ENCODE measurements at places on chromosomes 7 and 10.

GRCh38 chr10:119518176-119518575 is 24.3 kb downstream of the RGS10 start:
- DNase-seq, result no peak

DNA sequence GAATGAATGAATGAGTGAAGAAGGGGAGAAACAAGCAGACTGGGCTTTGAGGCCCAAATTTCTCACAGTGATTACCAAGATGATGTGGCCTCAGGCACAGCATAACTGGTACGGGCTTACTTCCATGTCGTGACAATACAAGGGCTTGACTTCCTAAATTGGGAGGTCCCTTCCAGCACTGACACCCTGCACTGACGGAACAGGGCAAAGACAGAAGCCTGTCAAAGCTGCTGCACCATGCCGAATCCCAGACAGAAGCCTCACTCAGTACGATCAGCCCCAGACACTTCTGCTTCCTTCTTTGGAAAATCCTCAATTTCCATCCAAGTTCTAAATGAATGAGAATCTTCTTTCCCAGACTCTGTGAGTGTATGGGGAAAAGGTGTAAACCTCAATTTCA is 51.9 kb downstream of the GNA12 start:
- DNase-seq, result no peak

DNA sequence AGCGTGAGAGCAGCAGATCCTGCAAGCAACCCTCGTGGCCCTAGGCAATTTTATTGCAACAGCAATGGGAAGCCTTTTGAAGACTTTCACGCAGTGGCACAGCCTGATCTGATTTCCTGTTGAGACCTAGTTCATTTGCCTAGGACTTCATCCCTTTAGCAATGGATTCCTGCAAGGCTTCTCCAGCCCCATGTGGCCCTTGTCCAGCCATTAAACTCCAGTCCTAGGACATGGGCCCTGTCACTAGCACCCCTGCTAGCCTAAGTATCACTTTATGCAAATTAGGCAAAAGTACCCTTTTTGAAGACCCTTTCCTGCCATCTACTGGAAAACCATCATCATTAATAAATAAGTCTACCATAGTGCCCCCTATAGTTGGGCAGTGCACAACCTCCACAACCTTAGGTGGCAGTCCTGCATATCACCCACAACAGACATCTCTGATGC is 379.4 kb downstream of the GALNT17 start:
- no peak for DNase-seq

DNA sequence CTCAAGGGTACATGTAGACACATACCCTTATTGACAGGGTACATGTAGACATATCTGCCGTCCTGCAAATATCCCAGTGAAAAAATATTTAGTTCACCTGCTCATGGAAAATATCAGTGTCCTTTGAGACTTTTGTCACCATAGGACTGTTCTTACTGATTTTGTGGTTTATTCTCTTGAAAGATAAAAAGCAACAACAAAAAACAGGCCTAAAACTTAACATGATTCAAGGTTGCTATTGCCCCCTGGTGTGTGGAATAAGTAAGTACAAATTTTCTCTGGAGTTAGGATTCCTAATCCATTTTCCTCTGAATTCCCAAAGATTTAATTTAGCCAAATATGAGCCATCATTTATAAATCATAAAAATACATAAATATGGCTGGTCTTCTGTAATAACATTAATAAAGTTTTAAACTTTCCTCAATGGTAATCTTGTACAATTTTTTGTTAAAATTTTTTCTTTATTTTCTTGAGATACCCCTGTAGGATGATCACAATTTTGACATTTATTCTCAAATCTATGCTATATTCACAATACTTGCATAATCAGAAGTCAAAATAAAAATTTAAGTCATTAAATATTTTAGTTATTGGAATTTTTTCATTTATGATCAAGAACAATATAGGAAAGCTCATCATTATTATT is 741.4 kb upstream of the POT1 start:
- DNase-seq, result no peak

DNA sequence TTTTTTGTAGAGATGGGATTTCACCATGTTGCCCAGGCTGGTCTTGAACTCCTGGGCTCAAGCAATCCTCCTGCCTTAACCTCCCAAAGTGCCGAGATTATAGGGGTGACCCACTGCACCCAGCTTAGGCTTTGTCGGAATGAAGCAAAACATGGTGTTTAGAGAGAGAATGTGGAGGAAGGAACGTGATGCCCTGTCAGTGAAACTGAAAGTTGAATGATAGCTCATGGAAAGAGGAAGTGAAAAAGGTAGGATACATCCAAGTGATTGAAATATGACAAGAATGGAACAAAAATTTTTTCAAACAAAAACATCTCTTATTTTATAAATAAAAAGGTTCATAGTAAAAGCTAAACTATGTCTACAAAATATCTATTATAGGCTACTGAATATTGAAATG is 5.9 kb downstream of the AKAP9 start:
- no peak for DNase-seq

DNA sequence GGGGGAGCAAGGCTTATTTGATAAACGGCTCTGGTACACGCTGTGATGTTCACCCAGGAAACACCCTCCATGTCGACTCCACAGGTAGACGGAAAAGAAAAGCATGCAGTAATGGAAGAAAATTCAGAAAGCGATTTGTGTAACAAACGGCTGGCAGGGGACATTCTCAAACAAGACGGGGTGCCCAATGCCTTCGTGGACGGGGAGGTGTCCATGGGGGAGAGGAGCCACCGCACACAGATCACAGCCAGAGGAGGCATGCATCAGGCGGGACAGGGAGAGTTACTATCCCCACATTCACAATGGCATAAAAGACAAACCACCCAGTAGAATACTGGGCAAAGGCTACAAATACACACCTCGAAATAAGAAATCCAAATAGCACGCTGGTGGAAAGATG is 20.1 kb downstream of the CNPY1 start:
- DNase-seq, result no peak

- no peak for DNase-seq
Measured at GRCh38 chr7:157003445-157003755, 7.1 kb downstream of the MNX1 start.

- DNase-seq, result peak; percentile 74
Measured at GRCh38 chr10:61904733-61905725, 3.5 kb downstream of the ARID5B start.

- DNase-seq, result no peak
Measured at GRCh38 chr10:106355450-106355849, 809.1 kb downstream of the SORCS1 start.
